Activated T-cell treated with anti-CD3 and anti-CD28 coated beads for 4 hours (primary cell): ENCODE measurements at places on chromosomes 7 and 10.

GRCh38 chr10:121800831-121801230, 127.0 kb downstream of the ATE1 start:
- DNase-seq = no peak

- no peak for DNase-seq
Observed at GRCh38 chr7:136637813-136638212, 230.6 kb upstream of the CHRM2 start.

- no peak for DNase-seq
Observed at GRCh38 chr7:45920502-45921380, at the start of gene IGFBP3. IGFBP3 (minus strand) TSS chr7:45921272; CDS start chr7:45921140, 132 bp downstream.

GRCh38 chr7:81248420-81248819, 329.6 kb upstream of the SEMA3C start:
- no peak for DNase-seq

GRCh38 chr10:118031351-118032075, 15.2 kb downstream of the RAB11FIP2 start:
- DNase-seq = no peak

DNA sequence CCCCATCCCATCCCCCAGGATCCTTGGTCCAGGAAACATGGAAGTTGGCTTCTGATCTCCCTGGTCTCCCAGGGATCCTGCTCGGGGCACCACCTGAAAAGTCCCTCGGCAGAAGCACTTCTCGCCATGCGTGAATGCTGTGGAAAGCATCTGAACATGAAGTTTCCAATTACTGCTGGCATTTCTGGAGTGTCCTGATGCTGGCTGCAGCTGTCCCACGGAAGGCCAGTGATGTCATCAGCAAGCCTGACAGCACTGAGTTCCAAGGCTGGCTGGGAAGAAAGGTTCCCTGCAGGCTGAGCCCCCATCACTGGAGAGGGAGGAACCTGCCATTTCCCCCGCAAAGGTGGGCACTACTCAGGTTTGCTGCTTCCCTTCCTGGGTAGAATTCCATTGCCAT, 71.4 kb downstream of the KCNMA1 start:
- DNase-seq = no peak

DNA sequence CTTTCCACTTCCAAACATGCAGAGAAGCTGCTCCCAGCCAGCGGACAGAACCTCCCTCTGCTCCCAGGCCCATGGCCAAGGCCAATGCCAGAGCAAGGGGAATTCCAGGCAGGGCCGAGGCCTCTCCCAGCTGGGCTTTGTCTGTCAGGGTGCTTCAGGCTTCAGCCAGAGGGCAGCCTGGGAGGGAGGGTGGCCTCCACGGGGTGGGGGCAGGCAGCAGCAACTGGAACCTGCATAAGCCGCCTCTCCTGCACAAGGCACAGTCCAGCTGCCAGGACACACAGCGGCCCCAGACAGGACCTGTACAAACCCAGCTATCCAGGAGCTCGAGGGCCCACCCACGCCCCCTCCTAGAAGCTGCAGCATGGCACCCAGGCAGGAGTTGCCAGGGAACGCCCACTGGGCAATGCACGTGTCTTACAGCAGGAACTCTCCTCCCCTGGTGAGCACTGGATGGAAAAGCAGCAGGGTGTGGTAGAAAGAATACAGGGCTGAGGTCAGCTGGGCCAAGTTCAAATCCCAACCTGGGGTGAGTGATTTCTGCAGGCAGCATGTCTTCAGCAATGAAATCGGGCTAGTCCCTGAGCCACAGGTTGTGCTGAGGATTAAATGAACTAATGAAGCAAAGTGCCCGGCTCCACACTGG, 7.6 kb downstream of the FAM53B start:
- DNase-seq = no peak

- DNase-seq = no peak
Observed at GRCh38 chr10:114556236-114557122, 101.6 kb downstream of the ABLIM1 start.

DNA sequence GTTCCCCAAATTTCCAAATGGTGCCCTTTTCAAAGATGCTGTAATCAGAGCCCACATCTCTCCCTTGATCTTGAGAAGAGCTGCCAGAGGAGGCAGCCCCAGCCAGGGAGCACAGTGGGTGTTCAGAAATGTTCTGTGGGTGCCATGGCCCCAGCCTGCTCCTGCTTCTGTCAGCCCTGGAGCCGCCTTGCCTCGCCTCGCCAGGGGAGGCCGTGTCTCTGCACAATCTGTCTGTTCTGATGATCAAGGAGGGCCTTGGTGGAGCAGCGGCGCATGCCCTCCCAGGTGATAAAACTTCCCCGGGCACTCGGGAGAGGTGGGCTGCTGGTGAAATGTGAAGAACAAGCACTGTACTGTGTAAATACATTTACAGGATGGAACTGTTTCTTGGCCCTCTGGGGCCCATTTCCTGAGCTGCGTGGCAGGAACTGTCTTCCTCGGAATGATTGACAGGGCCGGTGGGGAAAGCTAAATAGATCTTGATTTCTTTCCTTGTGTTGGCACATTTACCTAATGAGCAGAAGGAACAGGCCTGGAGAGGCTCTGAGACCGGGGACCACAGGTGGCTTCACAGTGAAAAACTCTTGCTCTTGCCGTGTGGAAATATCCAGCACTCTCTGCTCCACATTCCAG, 207.8 kb upstream of the PODXL start:
- no peak for DNase-seq
